ENCODE measurements at places on chromosomes 4 and X. TPM values are rescaled to one million over a fixed set of nuclear protein-coding genes. Genes with fewer than 3 reads are reported as not detected.

TMEM154 gene
- total RNA-seq, result 1.2 TPM

- H3K27me3 ChIP-seq, result peaks cover 8% of the 10 kb centered on the region
- H3K36me3 ChIP-seq, result no peaks in the 10 kb centered on the region
- H3K4me3 ChIP-seq, result no peak overlapping the region
- no peak for DNase-seq
- H3K27ac ChIP-seq, result no peak overlapping the region
- no peaks in the 10 kb centered on the region for H3K4me1 ChIP-seq
These were observed 526.0 kb downstream of the MID1IP1 start for GRCh38 chrX:39327255-39327654.

DNA sequence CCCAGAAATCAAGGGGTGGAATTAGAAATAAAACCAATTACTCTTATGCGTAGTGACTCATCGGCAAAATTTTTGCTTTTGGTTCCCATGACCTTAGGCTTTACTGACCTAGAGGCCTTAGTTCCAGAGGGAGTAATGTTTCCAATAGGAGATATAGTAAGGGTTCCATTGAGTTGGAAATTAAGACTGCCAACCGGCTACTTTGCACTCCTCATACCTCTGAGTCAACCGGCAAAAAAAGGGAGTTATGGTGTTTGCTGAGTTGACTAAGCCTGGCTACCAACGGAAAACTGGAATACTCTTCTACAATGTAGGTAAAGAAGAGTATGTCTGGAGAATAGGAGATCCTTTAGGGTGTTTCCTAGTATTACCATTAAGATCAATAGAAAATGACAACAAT is 919.8 kb downstream of the CENPC start:
- no peak for DNase-seq
- no peaks in the 10 kb centered on the region for H3K4me1 ChIP-seq
- no peak overlapping the region for H3K4me3 ChIP-seq
- H3K27me3 ChIP-seq, result no peaks in the 10 kb centered on the region
- no peak overlapping the region for H3K27ac ChIP-seq
- H3K36me3 ChIP-seq, result no peaks in the 10 kb centered on the region

GRCh38 chr4:103118166-103118565 is 18.5 kb upstream of the BDH2 start:
- DNase-seq, result no peak
- H3K27ac ChIP-seq, result no peak overlapping the region
- no peaks in the 10 kb centered on the region for H3K4me1 ChIP-seq
- no peaks in the 10 kb centered on the region for H3K27me3 ChIP-seq

DNA sequence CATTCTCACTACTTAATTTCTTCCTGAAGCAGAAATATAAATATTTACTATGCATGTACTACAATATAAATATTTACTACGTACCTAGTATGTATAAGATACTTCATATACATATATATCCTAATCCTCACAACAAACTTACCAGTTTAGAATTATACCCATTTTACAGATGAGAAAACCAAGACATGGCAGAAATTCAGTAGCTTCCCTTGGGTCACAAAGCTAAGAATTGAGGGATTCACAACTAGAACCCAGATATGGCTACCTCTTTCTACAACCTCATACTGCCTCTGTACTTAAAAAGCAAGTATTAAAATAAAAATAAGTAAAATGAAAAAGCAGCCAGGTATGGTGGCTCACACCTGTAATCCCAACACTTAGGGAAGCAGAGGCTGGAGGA is 65.9 kb downstream of the AMMECR1 start:
- no peak for DNase-seq
- no peak overlapping the region for H3K4me3 ChIP-seq
- H3K27me3 ChIP-seq, result no peaks in the 10 kb centered on the region
- H3K27ac ChIP-seq, result no peak overlapping the region

GRCh38 chrX:118530219-118530911 is 34.8 kb downstream of the DOCK11 start:
- peaks cover 6% of the 10 kb centered on the region for H3K36me3 ChIP-seq
- no peak overlapping the region for H3K27ac ChIP-seq
- H3K4me3 ChIP-seq, result no peak overlapping the region
- H3K27me3 ChIP-seq, result no peaks in the 10 kb centered on the region
- DNase-seq, result no peak
- peaks cover 32% of the 10 kb centered on the region for H3K4me1 ChIP-seq
